ENCODE measurements at places on chromosomes 2 and 18.

DNA sequence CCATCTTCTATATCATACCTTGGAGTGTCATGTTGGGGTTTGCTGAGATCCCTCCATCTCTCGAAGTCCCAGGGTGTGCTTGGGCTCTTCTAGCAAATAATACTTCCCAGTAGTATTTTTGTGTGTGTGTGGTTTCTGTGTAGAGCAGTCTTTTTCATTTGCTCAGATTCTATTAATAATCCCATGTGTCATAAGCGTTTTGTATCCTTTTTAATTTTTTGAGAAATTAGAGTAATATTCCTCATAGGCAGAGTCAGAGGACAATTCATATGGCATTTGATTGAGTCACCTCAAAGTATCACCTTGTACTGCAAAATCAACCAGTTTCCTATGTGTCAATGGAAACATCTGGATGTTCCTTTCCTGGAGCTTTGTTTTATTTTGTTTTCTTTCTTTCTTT lies 37.4 kb upstream of the PPP1R1C start:
- no peak for DNase-seq

DNA sequence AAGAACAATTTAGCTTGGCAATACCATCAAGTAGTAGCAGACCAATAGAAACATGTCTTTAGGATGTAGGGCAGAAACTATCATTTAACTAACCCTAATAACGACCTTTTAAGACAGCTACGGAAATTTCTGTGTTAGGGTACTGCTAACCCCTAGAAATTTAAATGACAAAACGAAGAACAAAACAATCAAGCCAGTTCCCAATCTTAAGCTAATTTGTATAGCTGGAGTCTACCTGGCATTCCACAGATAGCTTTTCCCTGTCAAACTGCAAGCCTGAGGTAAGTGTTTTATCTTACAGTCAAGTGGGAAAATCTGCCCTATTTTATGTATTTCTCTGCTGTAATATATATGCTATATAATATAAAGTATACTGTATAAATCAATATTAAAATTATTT lies 37.6 kb upstream of the CDKL4 start:
- DNase-seq = no peak

DNA sequence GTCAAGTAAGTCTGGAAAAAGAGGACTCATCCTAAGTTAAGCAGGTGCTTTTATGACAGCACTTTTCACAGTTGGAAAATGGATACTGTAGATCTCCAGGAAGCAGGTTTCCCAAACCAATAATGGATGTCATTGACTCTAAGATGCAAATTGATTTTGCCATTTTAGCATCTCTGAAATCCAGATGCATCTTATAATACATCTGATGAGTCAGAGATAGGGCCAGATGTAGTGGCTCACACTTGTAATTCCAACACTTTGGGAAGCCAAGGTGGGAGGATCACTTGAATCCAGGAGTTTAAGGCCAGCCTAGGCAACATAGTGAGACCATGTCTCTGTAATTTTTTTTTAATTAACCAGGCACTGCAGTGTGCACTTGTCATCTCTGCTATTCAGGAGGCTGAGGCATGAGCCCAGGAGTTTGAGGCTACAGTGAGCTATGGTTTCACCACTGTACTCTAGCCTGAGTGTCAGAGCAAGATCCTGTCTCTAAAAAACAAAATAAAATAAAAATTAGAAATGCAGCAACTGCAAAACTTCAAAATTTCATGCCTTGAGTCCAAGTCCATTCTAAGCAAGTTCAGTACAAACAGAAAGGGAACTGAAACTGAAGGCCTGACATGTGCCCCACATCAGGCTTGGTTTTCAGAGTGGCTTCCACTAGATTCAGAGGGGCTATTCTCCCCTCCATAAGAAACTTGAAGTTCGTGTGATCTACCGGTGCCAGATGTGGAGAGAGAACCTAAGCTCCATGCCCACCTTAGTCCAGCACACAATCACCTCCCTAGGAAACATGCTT lies 267.8 kb upstream of the NCKAP5 start:
- DNase-seq = no peak

DNA sequence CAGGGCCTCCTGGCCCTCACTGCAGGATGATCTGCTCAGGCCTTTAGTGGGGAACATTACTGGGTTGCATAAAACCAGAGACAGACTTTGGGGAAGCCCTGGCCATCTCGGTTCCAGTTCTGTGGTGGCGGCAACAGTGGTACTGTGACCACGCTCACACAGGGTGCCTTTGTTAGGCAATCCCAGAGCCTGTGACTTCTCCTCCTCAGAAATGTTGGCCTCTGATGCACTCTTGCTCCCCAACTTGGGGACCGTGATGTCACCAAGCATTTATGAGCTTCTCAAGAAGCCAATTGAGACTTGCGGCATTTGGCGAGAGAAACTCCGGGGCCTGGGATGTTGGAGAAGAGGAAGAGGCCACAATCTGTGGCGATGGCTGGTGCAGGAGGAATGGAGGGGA lies 80.9 kb upstream of the PKDCC start:
- no peak for DNase-seq

DNA sequence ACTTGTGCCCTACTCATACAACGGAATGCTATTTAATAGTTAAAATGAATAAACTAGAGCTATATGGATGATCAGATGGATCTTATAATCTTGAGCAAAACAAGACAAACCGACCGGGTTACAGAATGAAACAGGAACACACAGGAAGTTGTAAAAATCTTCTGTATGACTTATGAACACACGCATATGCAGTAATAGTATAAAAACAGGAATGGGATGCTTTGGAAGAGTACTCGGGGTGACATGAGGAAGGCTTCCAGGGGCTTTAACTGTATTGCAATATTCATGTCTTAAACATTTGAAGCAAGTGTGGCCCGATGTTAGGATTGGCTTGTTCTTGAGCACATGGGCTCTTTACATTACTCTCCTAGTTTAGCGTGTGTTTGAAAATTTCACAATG lies 14.9 kb upstream of the E2F6 start:
- DNase-seq = no peak
